ENCODE measurements at places on chromosomes 11 and 22.

- DNase-seq, result no peak
Observed at GRCh38 chr22:36772451-36772850, 3.5 kb downstream of the IFT27 start.

GRCh38 chr11:2298795-2299761 is 2.6 kb downstream of the C11orf21 start:
- peak; percentile 77 for DNase-seq

DNA sequence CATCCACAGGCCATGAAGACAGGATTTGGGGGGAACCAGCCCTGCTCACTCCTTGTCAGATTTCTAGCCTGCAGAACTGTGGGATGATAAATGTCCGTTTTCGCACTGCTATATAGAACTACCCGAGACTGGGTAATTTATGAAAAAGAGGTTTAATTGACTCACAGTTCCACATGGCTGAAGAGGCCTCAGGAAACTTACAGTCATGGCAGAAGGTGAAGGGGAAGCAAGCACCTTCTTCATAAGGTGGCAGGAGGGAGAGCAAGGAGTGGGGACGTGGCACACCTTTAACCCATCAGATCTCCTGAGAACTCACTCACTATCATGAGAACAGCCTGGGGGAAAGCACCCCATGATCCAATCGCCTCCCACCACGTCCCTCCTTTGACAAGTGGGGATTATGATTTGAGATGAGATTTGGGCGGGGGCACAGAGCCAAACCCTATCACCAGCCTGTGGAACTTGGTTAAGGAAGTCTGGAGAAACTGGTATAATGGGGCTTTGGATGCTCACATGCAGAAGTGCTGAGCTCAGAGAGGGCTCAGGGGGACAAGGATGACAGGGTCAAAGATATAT is 50.7 kb downstream of the MYEOV start:
- no peak for DNase-seq

- DNase-seq, result no peak
Observed at GRCh38 chr22:43152357-43153071, 1.2 kb downstream of the TSPO start.

DNA sequence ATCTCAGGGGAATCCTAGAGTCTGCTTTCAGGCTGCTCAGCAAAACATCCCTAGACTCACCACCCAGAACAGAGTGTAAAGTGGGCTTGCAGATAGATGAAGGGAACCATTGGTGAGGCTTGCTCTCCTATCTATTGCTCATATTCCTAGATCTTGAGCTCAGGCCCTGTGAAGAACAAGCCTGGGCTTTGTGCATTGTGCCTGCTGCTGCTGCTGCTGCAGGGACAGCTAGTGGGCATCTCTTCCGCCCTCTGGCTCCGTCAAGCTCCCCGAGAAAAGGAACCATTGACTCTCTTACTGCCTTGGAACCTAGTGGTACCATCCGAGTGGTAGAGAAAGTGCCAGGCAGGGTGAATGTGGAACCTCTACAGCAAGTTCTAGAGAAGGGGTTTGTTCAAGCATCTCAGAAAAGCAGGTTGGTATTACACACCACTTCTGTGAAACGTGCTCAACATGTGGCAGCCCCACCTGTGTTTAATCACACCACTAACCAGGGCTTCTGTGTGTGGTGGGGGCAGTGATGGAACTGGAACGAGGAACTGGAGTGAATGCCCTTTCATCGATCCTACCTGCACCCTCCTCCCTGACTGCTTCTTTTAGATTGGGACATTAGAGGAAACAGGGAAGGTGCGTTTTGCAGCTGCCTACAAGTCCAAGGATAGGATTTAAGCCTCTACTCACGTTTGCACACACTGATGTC is 4.4 kb downstream of the BACE1-AS start:
- DNase-seq, result peak; percentile 36

GRCh38 chr11:93059117-93059957 is 89.9 kb downstream of the MTNR1B start:
- no peak for DNase-seq

DNA sequence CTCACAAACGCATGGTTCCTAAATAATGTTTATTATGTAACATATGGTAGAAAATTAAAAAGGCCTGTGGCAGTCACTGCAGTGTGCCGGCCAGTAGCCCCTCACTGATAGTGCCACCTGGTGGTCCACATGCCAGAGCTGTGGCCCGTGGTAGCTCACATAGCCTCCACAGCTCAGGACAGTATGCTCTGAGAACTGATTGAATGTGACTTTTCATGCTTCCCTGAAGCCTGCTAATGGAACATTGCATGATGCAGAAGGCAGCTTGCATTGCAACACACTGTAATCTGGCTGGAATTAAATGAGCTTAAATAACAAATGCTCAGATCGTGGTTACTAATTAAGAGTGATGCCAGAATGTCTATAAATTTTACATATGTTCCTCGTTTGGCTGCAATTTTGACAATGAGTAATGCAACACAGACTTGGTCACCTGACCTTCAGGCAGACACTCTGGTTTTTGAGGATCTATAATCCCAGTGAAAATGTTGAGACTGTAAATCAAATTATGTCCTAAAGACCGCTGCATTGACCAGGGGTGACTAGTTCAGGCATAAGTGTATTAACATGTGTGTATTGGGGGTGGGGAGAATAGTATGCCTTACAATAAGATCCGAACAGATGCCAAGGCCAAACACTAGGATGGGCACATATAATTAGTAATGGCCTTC is 566.4 kb downstream of the METTL15 start:
- DNase-seq, result no peak

DNA sequence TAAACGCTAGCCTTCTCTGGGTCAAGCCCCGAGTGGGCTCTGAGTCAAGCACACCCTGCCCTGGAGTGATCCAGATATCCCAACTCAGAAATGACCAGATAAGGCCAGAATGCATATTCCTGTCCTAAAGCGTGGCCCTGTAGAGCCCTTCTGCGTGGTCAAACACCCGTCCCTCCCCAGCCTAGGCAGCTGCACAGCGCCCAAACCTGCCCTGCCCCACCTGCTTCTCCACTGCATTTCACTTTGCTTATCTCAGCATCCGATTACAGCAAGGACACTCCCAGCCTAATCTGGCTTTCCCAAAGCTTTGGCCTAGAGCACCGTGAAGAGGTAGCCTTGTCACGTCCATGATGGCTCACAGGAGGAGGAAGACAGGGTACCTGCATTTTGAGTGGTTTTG is 11.9 kb upstream of the TMPRSS4 start:
- no peak for DNase-seq

- DNase-seq, result no peak
Observed at GRCh38 chr22:38162881-38163843, 18.5 kb downstream of the PLA2G6 start.

Measured in posterior cingulate gyrus (tissue), 11 donors.